ENCODE measurements at places on chromosomes 5 and 9.

DNA sequence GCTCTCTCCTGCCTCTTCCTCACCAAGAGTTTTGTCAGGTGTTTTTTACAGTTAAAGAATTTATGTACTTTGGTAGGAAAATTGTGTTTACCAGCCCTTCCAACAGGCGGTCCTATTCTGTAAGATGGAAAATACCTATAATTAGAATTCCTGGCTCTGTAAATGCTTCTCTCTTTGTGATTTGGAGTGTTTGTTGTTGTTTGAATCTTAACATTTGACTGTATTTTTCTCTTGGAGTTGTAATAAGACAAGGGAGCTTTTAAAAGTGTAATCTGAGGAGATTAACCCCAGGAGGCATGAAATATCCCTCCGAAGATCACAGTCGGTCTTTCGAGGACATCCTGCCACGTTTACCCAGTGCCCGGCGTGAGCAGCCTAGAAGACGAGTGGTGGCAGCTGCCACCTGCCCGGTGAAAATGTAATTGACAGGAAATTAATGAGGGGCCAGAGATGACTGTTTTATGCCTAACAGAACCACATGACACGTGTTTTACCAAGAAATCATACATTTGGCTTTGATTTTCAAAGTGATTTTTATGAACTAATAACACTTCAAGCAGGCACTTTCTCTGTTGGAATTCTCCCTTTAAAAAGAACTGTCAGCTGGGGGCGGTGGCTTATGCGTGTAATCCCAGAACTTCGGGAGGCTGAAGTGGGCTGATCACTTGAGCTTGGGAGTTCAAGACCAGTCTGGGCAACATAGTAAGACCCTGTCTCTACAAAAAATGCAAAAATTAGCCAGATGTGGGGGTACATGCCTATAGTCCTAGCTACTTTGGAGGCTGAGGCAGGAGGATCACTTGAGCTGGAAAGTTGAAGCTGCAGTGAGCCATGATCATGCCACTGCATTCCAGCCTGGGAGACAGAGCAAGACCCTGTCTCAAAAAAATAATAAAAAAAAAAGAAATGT lies 20.0 kb downstream of the ANKRD33B start:
- no peak for DNase-seq

- DNase-seq, result no peak
Measured at GRCh38 chr9:129640086-129640870, 1.7 kb downstream of the ASB6 start.

- no peak for DNase-seq
Measured at GRCh38 chr5:160674901-160675300, 177.1 kb downstream of the ATP10B start.

GRCh38 chr5:126124706-126125345 lies 298.4 kb upstream of the GRAMD2B start:
- no peak for DNase-seq

DNA sequence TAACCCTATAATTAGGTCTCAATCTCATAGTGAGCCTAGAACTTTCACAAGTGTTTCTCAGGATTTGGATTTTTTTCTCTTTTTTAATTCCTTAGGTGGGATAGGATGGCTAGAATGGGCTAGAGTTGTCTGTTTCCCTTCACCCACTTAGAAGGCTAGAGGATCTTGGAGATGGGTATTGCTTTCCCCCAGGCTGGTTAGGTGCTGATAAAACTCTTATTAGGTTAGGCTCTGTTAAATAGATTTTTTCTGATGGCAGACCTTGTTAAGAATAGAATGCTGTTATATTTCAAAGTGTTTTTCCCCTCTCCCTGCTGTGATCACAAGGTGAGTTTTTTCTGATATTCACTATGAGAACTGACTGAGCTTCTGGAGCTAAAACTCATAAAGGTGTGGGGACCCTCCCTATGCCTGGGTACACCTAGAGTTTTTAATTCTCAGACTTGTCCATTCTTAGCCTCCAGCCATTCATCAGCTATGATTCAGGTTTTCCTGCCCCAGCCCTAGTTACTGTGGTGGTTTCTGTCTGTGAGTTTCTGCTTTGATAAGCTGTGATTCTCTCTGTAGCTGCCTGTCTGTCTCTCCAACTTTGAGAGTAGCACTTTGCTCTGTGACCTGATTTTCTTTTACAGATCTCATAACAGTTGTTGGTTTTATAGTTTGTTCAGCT lies 132.4 kb downstream of the HACD4 start:
- DNase-seq, result no peak

DNA sequence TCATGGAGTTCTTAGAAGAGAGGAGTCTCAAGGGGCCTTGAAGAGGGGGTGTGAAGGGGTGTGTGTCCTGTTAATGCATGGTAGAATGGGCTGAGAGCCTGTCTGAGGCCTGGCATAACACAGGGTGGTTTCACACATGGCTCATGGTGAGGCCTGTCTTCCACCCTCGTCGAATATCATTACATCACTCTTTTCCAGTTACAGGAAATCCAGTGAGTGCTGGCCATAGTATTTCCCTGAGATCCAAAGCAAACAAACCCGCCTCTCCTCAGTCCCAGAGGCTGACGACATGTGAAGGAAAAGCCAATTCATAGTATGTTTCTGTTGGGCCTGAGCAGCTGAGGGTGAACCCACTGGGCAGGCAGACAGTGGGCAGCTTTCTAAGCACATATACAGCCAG lies 159.4 kb upstream of the NR3C1 start:
- no peak for DNase-seq

DNA sequence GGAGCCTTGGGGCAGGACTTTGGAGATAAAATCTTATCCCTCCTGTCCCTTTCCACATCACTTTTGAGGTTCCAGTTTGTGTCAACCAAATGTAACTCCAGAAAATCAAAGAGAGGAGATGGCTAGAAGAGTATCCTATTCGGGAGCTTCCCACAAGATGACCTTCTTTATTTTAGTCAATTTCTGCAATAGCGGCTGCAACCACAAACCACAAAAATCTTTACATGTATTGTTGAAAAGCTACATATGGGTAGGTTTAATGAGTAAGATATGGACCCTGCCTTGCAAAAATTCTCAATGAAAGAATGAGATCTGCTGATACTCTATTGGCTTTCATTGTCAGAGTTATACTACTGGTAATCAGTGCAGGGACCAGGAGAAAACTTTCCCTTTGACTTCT lies 92.2 kb upstream of the MAMDC2 start:
- DNase-seq, result no peak
